GM23248 (cell line): ENCODE measurements at places on chromosomes 5 and 9. TPM values are rescaled to one million over a fixed set of nuclear protein-coding genes. Genes with fewer than 3 reads are reported as not detected.

DNA sequence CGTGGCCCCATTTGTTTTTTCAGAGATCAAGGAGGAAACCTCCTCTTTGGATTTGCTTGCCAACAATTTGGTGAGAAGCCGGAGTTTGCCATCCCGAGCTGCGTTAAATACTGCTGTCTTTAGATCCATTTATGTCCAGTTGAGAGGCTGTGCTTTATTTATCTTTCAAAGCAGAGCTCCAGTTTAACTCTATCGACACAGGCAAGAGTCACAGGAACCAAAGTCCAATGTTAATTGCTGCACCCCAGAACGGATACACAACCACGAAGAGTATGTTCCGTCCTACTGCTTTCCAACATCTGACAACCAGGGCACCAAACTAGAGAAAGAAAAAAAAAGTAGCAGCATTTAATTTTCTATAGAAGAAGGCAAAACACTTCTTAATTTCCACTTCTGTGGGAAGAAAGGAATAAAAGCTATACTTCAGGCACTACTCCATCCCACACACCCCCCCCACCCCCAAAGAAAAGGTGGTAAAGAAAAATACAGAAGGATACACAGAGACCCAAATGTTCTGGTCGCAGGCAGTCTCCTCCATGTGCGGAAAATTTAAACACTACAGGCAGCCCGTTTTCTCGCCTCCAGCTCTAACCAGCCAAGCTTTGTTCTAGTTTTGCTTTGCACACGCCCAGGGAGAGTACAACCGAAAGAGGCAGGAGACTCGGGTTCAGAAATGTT, 1.1 kb downstream of the FEM1C start:
- peak; percentile 77 for DNase-seq

- peak; percentile 15 for DNase-seq
Measured at GRCh38 chr5:62376064-62376463, 27.6 kb downstream of the DIMT1 start.

DNA sequence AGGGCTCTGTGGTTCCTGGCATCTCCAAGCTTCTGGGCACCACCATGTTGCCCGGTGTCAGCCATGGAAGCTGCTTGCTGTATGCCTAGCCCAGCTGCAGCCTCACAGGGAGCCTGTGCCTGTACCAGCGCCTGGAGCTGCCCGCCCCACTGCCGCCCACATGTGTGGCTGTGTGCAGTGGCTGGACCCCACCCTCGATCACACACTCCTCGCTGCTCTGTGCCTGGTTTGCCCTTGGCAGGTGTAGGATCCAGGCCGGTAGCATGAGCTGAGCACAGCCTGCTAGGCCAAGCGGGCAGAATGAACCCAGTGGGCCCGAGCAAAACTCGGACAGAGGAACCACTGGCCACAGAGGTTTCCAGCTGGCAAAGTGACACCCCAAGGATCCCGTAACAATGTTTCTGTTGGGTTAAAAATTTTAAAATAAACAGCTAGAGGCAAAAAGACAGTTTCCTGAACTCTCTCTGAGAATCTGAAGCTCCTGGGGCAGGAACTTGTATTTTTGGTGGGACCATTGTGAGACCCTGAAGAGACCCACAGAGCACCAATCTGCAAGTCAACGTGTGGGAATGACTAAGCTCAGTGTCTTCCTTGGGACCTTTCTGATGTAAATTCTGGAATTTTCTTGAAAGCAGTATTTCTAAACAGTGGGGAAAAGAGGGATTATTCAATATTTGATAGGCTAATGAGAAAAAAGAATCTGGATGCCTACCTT, 73.1 kb upstream of the CCDC112 start:
- DNase-seq, result no peak

DNA sequence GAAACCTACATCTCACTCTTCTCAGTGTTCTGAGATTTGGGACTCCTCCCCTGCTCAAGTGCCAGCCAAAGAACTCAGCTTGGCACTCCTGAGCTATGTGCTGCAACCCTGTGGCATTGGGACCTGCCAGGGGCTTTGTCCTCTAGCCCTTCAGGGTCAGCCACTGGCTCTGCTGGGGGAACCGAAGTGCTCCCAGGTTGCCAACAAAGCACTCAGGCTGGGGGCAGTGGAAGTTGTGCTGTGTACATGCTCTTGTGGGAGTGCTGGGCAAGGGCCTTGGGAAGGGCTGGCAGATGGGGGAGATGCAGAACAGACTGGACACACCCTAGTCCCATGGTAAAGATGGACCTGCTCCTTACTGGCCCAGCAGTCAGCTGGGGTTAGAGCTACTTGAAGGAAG, 498.6 kb downstream of the CAAP1 start:
- DNase-seq, result no peak

DNA sequence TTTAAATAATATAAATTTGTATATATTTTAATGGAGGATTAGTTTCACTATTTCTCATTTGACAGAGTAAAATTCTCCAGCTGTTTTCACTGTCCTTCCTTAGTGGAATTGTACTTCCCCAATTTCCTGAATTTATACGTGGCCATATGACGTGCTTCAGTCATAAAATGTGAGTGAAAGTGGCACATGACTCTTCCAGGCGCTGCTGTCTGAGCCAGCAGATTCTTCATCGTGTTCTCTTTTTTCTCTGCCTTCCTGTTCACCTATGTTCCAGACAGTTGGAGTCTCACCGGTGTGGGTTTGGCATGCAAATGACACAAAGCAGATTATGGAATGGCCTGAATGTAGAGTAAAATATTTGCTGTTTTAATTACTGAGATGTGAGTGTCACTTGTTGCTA, 684.1 kb downstream of the SEMA5A start:
- no peak for DNase-seq

DNA sequence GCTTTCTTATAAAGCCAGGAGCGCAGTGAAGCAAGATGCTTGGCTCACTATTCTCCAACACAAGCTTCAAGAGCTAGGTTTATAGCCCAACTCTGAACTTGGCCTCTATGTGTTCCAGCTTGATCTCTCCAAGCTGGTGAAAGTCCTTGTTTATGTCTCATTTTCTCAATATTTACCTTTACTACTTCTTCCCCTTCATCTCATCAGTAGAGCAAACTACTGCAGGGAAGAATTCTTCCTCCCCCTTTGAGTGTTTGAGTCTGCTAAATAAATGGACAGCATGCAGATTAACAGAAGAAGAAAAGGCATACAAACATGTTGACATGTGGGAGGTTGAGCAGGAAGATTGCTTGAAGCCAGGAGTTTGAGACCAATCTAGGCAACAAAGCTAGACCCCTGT, 460.7 kb downstream of the ZNF608 start:
- no peak for DNase-seq

The DMRT3 gene
- polyA plus RNA-seq, result not detected in 2 replicates
